ENCODE measurements at places on chromosomes 16 and 17. TPM values are rescaled to one million over a fixed set of nuclear protein-coding genes. Genes with fewer than 3 reads are reported as not detected.

NPIPA3 gene
- 3.3 TPM for total RNA-seq

RNF112 gene
- total RNA-seq = 8.6 TPM

GRCh38 chr17:50037321-50038107, 18.4 kb upstream of the ITGA3 start:
- H3K27me3 ChIP-seq = peaks cover 9% of the 10 kb centered on the region
- no peak for DNase-seq
- no peak overlapping the region for H3K27ac ChIP-seq
- H3K4me3 ChIP-seq = no peak overlapping the region
- H3K36me3 ChIP-seq = no peaks in the 10 kb centered on the region

NOG gene
- total RNA-seq = not detected

CA4 gene
- total RNA-seq = 0.98 TPM

DNA sequence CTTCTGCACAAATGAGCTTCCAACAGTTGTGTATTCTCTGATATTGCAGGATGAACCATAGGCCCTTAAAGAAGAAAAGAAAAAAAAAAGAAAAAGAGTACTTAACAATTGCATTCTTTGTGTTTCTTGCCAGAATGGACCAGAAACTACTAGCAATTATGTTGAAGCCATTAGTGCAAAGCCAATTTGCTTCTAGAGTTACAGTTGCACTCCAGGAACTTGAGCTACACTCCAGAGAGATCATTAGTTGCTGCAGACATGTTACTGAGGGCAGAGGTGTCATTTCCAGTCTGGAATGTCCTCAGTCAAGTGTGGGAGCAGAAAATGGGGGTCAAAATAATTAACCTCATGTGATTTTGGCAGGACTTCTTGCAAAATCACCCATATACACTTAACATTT, 85.6 kb upstream of the CCL2 start:
- H3K4me1 ChIP-seq = peaks cover 56% of the 10 kb centered on the region
- H3K4me3 ChIP-seq = no peak overlapping the region
- H3K36me3 ChIP-seq = peaks cover 10% of the 10 kb centered on the region
- peaks cover 5% of the 10 kb centered on the region for H3K27me3 ChIP-seq

PLXDC1 gene
- total RNA-seq = not detected

CDH5 gene
- total RNA-seq = 9.6 TPM

CIAPIN1 gene
- total RNA-seq = 129 TPM

DECR2 gene
- total RNA-seq = 26.2 TPM

- peaks cover 1% of the 10 kb centered on the region for H3K27me3 ChIP-seq
- no peaks in the 10 kb centered on the region for H3K36me3 ChIP-seq
- H3K27ac ChIP-seq = no peak overlapping the region
- H3K4me1 ChIP-seq = no peaks in the 10 kb centered on the region
- no peak overlapping the region for H3K4me3 ChIP-seq
These were observed 42.2 kb downstream of the STX8 start for GRCh38 chr17:9533441-9533840.

DNA sequence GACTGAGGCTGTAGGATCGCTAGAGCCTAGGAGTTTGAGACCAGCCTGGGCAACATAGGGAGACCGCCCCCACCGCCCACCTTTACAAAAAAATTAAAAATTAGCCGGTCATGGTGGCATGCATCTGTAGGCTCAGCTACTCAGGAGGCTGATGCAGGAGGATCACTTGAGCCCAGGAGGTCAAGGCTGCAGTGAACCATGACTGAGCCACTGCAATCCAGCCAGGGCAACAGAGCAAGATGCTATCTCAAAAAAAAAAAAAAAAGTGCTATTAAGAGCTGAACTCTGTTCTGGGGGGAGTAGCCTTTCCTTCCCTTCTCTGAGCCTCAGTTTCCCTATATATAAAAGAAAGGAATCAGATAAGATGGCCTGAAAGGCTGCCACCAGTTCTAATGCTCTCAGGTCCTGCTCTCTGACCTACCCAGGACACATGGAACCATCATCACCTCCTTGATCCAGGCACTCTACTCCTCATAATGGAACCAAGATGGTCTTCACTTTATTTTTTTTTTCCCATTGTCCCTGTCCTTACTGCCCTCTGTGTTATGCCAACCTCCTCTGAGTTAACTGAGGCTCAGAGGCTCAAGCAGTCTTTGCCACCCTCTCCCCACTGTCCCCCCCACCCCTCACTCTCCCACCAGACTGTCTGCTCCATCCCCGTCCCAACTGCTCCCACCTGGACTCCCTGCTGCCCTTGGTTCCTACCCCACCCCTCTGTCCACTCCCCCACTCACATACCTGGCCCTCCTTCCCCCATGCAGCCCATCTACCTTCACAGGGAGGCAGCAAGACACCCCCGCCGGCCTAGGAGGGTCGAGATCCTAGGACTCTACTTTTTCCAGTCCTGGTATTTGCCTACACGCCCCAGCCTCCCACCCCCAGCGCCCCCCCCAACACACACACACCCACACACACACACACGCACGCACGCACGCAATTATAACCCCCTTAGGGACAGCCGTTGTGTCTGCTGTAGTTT, 23.8 kb upstream of the EIF1 start:
- H3K27me3 ChIP-seq = peaks cover 7% of the 10 kb centered on the region
- no peak for DNase-seq
- peak overlapping the region; percentile 78 for H3K27ac ChIP-seq

DNA sequence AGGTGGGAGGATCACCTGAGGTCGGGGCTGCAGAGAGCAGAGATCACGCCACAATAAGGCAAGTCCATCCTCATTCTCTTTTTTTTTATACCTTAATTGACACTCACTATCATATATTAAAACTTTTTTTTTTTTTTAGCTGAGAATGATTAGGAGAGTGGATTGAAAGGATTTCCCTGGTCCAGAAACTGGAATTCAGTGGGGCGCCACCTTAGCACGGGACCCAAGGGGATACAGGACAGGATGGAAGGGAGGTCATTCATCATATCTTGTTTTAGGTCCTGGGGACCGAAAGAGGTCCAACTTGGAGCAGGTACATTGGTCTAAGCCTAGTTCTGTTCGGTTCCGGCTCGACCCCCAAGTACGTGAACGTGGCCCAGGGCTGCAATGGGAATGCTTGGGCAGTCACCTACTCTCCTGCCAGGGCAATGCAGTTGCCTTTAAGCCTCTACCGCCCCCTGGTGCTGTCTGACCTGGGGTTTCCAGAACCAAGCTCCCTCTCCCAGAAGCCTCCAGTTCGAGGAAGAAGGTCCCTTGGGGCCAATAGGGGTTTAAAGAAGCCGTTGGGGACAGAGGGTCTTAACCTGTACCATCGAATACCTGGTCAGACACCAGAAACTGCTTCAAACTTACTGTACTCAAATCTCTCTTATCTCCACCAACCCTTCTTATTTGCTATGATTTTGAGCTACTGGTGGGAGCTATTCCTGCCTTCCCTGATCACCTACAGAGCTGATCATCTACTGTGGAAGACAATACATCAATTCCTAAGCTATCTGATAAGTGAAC, 19.9 kb upstream of the GPATCH8 start:
- H3K4me3 ChIP-seq = no peak overlapping the region
- peaks cover 9% of the 10 kb centered on the region for H3K36me3 ChIP-seq
- H3K27ac ChIP-seq = no peak overlapping the region

DNA sequence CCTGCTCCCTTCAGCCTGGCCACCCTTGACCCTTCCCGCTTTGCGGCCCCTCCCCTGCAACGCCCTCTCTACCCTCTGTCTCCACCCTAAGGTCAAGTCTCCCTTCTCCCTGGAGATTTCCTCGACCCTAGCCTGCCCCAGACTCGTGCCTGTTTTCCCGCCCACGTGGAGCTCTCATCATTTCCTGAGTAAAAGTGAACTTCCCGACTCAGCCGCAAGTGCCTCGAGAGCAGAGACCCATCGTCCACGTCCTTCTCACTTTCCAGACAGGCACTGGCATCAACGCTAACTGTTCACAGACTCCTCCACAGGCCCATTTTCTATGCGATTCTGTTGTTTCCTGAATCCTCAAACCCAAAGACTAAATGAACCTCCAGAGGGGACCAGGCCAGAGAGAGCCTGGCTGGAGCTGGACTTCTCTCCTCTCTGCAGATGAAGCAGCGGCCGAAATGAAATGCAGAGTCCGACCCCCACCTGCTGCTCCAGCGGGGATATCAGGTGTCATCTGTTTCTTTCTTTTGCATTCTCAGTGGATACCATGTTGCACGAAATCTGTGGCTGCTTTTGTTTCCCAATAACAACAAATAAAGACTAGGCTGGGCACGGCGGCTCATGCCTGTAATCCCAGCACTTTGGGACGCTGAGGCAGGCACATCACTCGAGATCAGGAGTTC, 52.5 kb downstream of the RTN4RL1 start:
- peak; percentile 49 for DNase-seq
- peaks cover 56% of the 10 kb centered on the region for H3K4me1 ChIP-seq

DNA sequence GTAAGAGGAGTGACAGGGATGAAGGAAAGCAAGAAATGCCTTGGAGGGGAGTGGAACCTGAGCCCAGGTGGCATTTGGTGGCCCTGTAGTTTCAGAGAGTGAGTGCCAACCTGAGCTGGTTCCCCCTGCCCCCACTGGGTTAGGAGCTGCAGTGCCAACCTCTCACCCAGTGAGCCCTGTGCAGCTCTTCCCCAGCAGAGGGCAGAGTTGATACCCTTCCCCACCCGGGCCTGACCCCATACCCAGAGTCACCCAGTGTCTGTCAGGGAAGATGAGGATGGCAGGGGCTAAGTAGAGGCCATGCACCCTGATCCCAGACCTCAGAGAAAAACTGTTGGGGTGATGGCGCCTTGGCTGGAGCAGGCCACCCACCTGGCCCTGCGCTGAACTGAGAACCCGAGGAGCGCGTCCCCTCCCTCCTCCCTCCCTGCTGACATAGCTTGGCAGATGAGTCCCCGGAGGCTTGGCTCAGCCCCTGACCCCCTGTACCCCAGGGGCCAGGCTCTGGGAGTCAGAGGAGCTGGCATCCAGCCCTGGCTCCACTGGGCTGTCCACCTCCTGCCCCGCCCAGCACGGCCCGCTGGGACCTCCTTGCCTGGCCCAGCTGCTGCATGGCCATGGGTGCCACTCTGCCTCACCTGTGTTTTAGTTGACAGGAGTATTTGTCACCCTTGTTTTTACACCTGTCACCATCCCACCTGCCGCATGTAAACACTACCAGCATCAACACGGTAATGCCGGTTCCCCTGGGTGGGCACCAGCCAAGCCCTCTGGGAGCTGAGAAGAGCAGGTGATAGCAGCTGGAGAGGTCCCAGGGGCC, 113.9 kb downstream of the AMFR start:
- H3K4me1 ChIP-seq = peaks cover 3% of the 10 kb centered on the region
- no peak overlapping the region for H3K4me3 ChIP-seq
- no peak overlapping the region for H3K27ac ChIP-seq
- no peak for DNase-seq
- H3K27me3 ChIP-seq = peaks cover 4% of the 10 kb centered on the region
- H3K36me3 ChIP-seq = peaks cover 7% of the 10 kb centered on the region
